ENCODE measurements at places on chromosomes 2 and 18.

DNA sequence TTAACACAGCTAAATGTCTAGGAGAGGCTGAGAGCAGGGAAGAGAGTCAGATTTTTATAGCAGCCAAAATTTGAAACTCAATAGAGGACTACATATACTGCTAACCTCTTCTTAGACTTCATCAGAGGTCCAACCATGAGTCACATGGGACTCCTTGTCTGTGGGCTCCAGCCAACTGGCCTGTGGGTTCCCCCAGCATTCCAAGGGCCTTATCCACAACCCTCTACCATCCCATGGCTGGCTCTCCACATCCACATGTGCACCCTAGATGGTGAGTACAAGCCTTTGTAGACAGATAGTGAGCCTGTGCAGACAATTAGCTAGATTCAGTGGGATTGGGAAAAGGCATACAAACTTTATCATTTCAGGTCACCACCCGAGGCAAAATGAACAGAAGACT is 901.9 kb upstream of the ZEB2 start:
- no peak for DNase-seq

DNA sequence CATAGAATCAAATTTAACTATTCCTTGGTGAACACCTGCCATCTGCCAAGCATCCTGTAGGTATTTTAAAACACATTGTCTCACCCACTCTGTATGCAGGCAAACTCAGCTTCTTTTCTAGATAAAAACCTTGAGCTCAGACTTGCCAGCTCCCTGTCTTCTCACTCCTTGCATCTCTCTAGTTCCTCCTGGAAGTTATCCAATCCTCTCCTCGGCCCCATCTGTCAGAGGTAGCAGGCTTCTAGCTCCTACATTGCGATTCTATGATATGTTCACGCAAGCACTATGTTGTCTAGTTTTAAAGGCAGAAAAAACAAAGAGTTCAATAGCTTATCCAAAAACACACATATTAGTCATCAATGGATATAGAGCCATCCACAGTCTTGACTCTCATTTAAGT is 67.0 kb upstream of the APCDD1 start:
- no peak for DNase-seq

- DNase-seq = no peak
These were observed 90.5 kb downstream of the PMS1 start for GRCh38 chr2:189874586-189875320.

DNA sequence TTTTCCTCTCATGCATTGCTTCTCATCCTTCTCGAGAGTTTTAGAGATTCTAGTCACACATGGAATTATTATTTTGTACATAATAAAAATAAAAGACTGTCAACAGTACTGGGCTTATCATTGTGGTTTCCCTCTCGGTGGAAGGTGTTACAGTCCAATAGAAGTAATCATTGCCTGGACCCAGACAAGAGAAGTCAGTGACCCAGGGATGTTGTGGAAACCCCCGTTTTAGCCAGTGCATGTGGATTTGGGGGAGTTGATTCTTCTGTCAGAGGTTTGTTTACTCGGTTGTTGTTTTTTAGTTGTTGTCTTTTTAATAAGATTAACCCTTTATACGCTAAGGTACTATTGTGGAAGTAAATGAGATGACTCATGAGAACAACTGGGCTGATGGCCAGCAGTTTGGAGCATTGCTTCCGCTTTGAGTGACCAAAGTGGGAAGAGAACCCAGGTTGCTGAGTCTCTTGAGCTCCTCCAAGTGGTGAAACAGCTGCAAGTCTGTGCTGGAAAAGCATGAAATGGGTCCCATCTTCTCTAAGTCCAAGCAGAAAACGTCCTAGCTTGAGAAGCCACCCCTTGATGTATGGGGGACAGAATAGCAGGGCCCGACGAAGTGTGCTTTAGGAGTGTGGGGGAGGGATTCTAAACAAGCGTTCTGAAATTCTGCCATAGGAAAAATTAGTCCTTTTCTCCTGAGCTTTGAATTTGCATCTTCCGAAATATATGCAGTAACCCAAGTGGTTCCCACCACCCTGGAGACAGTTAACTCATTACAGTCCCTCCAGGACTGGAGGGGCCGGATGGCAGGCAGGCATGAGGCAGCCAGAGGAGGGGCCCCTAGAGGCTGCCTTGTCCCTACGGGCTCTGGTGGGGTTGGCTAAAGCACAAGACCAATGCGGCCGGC is 61.8 kb upstream of the GPR45 start:
- no peak for DNase-seq

GRCh38 chr2:169069341-169069740 is at the start of gene DHRS9:
Gene DHRS9 (plus strand): TSS chr2:169069563. CDS start chr2:169081582, 12,019 bp downstream.
- DNase-seq = no peak

DNA sequence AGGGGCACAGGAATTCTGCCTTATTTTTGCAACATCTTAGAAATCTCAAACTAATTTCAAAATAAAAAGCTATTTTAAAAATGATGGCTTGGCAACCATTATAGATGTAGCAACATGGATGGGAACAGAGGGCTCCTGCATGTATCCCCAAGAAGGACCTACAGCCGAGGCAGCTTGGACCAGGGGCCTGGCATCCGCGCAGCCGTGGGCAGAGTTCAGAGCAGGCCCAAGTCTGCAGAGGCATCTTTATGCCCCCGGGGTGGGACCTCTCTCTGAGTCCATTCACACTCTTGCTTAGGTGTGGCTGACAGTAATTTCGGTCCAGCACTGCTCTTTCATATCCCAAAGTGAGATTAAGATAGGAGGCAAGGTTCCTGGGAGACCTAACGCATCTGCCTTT is 425.8 kb upstream of the MYT1L start:
- no peak for DNase-seq

DNA sequence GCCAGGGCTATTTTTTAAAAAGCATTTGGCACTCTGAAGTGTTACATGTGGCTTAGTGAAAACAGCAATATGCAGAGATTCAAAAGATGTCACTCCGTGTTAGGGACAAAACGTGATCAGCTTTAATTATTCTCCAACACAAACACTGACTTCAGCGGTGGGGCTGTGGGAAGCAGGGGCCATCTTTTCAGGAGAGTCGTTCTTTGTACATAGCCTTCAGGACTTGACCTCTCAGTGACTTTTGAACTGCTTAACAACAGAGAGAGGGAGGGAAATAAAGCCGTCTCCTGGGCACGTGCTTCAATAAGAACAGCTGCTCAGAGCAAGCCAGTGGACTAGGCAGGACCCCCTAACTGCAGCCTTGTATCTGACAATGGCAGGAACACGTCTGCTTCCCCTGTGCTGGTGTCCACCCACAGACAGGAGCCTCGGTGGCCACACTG is 95.0 kb upstream of the HDAC4 start:
- no peak for DNase-seq

DNA sequence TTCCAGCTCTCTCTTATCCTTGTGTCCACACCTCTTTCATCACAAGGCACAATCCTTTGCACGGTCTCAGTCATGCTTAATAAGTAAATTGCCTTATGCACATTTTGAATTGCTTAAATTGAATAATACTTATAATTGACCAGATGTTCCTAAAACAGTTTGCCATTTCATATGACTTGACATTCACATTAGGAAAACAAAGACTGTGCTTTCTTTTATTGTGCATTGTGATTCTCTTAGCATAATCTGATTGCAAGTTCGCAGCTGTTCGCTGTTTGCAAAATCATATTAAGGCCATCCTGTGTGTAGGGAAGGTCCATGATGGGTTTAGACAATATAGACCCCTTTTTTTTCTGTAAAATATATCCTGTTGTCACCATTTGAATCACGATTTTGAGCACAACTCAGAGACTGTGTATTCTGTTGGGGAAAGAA is 75.6 kb downstream of the RNF144A start:
- DNase-seq = no peak

GRCh38 chr2:96091711-96092572 is 24.4 kb downstream of the ADRA2B start:
- DNase-seq = no peak

DNA sequence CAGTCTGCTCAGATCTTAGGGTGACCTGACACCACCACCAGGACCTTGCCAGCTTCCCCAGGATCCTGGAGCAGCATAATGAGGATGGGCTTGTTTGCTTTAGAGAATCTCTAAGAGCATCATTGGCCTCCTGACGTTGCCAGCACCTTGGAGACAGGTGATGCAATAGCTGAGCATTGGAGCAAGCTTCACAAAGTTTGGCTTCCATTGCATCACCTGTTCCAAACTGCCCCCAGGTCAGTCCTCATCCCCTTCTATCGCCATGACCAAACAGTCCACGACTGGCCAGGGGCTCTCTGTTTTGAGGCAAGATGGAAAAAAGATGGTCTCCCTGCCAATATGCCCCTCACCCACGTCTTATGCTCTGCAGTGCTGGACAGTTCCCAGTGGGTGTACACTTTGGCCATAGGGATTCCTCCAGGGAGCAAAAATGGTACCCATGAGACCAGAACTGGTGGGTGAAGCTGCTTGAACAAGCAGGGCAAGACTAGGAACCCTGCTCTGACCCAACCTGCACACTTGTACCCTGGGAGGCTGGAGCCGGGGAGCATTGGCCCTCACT is 22.6 kb upstream of the AGAP1 start:
- no peak for DNase-seq

- DNase-seq = no peak
These were observed 109.0 kb downstream of the BCL2 start for GRCh38 chr18:63210521-63210920.

- DNase-seq = no peak
These were observed 169.6 kb downstream of the GLI2 start for GRCh38 chr2:120905298-120905697.

GRCh38 chr18:36828157-36828629 is 609 bp downstream of the TPGS2 start:
- DNase-seq = no peak

DNA sequence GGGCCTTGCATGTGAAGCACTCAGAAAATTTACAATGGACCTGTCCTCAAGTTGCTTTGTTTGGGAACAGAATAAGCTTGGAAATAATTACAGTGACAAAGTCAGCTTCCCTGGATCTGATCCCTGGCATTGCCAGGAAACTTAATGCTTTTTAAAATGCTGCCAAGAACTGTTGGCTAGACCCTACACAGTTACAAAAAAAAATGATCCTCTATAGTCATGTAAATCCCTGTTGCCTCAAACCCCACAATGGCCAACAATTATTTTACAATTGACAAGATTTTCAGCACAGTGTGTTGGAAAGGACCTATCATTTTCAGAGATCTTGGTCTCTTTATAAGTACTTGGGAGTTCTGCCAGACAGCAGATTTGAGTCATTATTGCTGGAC is 470.4 kb upstream of the ACVR2A start:
- DNase-seq = no peak

DNA sequence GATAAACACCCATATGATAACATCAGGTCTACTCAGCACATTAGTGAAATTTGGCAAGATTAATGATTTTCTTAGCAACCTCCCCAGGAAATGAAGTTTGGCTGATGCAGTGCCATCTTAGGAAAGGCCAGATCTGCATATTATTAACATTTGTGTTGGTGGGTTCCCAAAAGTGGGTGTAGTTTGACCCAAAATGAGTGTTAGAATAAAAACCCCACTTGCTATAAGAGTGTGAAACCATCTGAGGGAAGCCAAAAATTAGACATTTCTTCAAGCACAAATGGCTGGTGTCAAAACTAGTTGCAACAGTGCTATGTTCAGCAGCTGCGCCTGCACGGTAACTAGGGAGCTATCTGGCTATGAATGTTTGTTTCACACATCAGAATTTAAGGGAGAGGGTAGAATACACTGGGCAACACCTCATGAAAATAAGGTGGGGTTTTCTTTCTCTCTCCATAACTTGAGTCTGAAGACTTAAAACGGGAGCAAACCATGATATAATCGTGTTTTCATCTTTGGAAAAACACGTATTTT is 15.9 kb upstream of the CSRNP3 start:
- DNase-seq = no peak

DNA sequence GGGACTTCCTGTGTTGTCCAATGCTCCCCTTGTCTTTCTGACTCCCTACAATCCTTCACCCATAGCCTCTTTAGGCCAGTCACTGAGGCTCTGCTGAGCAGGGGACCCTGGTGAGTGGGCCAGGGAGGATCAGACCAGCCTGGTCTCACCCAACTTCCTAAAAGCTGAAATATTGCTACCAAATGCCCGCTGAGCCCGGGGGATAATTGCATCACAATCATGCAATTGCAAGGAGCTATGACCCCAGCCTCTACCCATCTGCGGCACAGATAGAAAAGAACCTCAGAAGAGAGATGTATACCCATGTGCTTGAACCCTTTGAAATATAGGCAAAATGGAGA is 3.7 kb upstream of the SP100 start:
- DNase-seq = no peak

GRCh38 chr2:2690985-2691384 is 359.9 kb upstream of the MYT1L start:
- no peak for DNase-seq

- DNase-seq = no peak
These were observed 261.3 kb upstream of the STON1 start for GRCh38 chr2:48268671-48269070.

DNA sequence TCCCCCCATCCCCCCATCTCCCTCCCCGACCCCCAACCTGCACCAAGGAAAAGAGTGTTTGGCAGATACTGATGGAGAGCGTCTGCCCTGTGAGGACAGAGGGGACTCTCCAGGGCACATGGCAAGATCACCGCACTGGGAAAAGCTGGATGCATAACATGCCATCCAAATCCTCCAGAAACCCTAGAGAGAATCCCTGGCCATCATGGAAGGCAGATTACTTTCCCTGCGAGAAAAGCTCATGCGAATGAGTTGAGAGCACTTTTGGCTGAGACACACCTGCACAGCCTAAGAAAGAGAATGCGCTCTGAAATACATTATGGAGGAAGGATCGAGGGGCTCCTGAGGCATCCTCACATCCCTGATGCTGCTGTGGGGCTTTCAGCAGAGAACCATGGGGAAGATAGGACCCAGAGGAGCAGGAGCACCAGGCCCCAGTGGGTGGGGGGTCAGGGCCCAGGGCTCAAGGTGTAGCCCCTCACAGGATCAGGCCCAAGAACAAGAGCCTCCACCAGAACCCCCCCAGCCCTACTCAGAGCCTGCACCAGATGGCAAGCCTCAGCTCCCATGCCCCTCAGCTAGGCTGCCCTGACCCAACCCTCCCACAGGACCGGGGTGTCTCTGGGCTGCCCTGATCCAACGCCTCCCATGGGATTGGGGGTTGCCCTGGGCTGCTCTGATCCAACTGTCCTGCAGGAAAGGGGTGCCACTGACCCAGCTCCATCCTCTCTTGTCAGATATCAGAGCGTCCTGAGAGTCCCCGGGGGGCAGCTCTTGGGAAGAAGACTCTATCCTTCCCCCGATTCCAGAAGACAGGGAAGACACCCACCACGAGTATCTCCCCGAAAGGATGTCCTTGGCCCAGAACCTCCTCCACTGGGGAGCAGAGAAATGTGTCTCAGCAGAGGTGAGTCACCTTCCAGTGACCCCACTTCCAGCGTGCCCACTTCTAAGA is 153.4 kb downstream of the NDUFA10 start:
- DNase-seq = no peak

DNA sequence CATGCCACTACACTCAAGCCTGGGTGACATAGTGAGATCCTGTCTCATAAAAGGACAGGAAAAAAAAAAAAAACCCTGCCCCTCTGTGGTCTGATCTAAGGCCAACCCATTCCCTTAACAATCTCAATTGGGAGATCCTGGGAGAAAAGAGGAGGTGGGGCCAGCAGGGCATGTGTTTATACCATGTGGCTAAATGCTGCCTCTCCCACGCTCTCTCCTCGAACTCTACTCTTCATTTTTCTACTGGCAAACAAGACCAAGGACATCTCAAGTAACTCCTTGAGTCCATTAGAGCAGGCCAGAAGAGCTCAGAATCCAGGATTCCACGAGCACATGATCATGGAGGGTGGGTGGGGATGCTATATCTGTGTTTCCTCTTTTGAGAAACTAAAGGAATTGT is 16.7 kb upstream of the NEDD4L start:
- no peak for DNase-seq
